ENCODE measurements at places on chromosomes 11 and 22.

DNA sequence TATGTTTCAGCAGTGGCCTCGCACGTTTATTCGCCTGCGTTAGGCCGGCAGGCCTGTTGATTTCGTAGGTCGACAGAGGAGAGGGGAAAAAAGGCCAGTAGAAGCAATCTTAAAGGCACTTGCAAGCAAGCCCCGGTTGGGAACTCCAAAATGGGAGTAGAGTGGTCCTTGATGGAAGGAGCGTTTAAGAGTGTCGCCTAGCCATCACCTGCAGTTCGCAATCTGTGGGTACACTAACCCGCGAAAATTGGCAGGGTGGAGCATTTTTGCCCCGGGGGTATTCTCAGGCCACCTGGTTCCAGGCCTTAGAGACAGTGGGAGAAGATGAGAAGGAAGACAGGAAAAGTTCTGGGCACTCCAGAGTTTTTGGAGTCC lies 1.1 kb downstream of the EWSR1 start:
- no peak for DNase-seq

- no peak for DNase-seq
Observed at GRCh38 chr11:22456993-22457762, 119.0 kb downstream of the SLC17A6 start.

- DNase-seq: no peak
Observed at GRCh38 chr11:92596596-92597317, 372.1 kb downstream of the FAT3 start.

GRCh38 chr11:117610901-117611300 lies 186.1 kb downstream of the DSCAML1 start:
- no peak for DNase-seq

- no peak for DNase-seq
Observed at GRCh38 chr11:7320306-7320705, 68.6 kb downstream of the SYT9 start.
